ENCODE measurements at places on chromosomes 11 and 22. TPM values are rescaled to one million over a fixed set of nuclear protein-coding genes. Genes with fewer than 3 reads are reported as not detected.

Gene MUC15
- total RNA-seq = not detected

Gene CADM1
- 62.2 TPM for total RNA-seq

Gene ZDHHC13
- 20.0 TPM for total RNA-seq

Gene OR8D2
- total RNA-seq = not detected

Gene FGF4
- total RNA-seq = not detected

Gene TUBA8
- 1.4 TPM for total RNA-seq

Gene CASP5
- not detected for total RNA-seq

Gene KCNJ5
- total RNA-seq = not detected

Gene KIRREL3
- 10.9 TPM for total RNA-seq

Gene XRCC6
- total RNA-seq = 392 TPM

Gene LARGE2
- total RNA-seq = not detected

Gene ANO1
- total RNA-seq = 4.1 TPM

Gene MISFA
- 1.1 TPM for total RNA-seq

Gene KREMEN1
- total RNA-seq = 2.5 TPM

Gene OR4A5
- total RNA-seq = not detected

Gene PRAME
- not detected for total RNA-seq

Gene MS4A12
- total RNA-seq = not detected

Gene DEFB131B
- total RNA-seq = not detected

Gene CREB3L1
- total RNA-seq = 10.0 TPM
